Upper lobe of left lung (tissue), 6 donors: ENCODE measurements at places on chromosomes 3 and 15. TPM values are rescaled to one million over a fixed set of nuclear protein-coding genes. Genes with fewer than 3 reads are reported as not detected.

GRCh38 chr15:83854321-83854720, 200.4 kb downstream of the ADAMTSL3 start:
- no peaks in the 10 kb centered on the region for H3K36me3 ChIP-seq
- H3K4me1 ChIP-seq = no peaks in the 10 kb centered on the region
- no peak overlapping the region for H3K27ac ChIP-seq
- no peaks in the 10 kb centered on the region for H3K27me3 ChIP-seq

Gene RTP3
- total RNA-seq = not detected

- DNase-seq = peak; percentile 100
- peaks cover 29% of the 10 kb centered on the region for H3K4me1 ChIP-seq
- peak within 1 kb of the TSS; percentile 89 for H3K4me3 ChIP-seq
- H3K27ac ChIP-seq = peak within 1 kb of the TSS; percentile 99
Observed at GRCh38 chr3:12663936-12664908, at the start of gene RAF1. Gene RAF1, minus strand, starts transcription at chr3:12664117. Its CDS starts 45,396 bp downstream, at chr3:12618721.

DNA sequence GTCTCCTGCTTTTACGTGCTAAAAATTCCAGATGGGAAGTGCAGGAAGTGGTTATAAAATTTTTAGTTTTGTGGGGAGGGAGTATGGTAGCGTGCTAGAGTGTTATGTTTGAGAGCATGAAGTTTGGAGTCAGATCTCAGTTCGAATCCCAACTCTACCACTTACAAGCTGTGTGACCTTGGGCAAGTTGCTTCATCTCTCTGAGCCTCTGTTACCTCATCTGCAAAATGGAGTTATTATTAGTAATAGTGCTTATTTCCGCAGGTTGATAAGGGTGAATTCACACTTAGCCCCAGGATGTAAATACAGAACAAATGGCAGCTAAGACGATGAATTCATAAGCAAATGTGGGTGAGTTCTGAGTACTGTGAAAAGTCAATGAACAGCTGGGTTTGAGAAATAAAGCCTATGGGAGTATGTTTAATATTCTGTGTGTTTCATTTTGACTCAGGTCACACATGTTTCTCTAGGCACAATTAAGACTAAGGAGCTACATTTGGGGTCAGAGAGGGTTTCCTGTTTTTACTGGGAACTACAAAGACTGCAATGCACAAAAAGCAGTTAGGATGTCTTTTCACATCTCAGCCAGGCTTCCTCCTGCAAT, 73.1 kb upstream of the FEZF2 start:
- no peak overlapping the region for H3K4me3 ChIP-seq
- no peak overlapping the region for H3K27ac ChIP-seq
- no peaks in the 10 kb centered on the region for H3K36me3 ChIP-seq
- DNase-seq = no peak
- H3K27me3 ChIP-seq = no peaks in the 10 kb centered on the region

- no peak overlapping the region for H3K4me3 ChIP-seq
- H3K4me1 ChIP-seq = no peaks in the 10 kb centered on the region
- H3K27me3 ChIP-seq = no peaks in the 10 kb centered on the region
- peak; percentile 65 for DNase-seq
Observed at GRCh38 chr3:172698631-172699030, 12.2 kb downstream of the NCEH1 start.

DNA sequence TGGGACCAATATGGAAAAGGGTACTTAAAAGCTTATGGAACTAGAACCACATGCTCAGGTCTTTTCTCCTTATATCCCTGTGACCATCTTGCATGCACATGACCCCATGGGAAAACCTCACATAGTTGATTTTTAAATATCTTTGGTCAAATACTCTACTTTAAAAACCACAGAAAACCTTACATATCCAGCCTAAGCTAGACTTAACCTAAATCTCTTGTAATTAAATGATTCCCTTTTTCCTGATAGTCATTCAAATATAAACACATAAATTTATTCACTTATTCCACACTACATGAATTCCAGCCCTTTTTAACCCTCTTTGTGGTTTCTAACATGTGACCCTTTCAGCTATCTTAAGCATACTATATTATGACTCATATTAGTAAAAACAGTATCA, 46.8 kb downstream of the DNAJC13 start:
- no peak overlapping the region for H3K27ac ChIP-seq
- peaks cover 22% of the 10 kb centered on the region for H3K36me3 ChIP-seq

DNA sequence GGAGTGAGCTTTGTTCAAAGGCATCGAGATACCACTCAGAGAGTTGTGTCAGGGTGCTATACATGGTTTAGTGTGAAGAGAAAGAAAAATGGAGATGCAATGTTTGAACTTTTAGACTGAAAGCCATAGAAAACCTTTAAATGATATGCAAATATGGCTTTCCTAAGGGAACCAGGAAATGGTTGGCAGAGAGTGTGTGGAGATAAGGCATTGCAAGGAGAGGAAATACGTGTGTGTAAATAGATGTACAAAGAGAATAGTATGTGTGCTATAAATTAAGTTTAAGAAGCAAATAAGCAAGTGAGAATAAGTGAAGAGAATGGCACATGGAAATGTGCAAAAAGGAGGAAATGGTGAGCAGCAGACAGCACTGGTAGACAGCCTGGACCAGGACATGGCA, 198.1 kb downstream of the SLC9A9 start:
- no peaks in the 10 kb centered on the region for H3K27me3 ChIP-seq
- no peaks in the 10 kb centered on the region for H3K36me3 ChIP-seq
- no peak overlapping the region for H3K27ac ChIP-seq
- no peak overlapping the region for H3K4me3 ChIP-seq

DNA sequence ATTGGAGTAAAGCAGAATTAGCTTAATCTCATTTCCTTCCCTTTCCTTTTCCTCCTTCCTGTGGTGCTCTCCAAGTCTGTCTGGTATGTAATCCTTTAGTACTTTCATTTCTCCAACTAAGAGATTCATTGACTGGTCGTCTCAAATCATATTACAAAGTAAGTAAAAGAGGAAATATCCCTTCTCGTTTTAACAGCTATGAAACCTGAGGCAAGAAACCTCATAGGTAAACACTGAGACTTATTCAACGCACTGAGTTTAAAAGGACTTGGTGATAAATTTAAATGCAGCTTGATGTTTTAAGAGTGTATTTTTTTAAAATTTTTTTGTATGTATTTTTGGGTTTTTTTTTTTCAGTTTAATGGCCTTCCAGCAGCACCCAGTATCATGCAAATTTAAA, 117.2 kb upstream of the LRRC3B start:
- H3K27ac ChIP-seq = no peak overlapping the region
- H3K4me3 ChIP-seq = no peak overlapping the region
- DNase-seq = no peak
- H3K4me1 ChIP-seq = no peaks in the 10 kb centered on the region
- H3K36me3 ChIP-seq = no peaks in the 10 kb centered on the region

Gene GOLGA6L9
- 2.9 TPM for total RNA-seq

Gene RTP1
- not detected for total RNA-seq
